ENCODE measurements at places on chromosomes 2 and 18.
A peak's percentile ranks its signal among the peaks of the same experiment; 100 is the strongest.

DNA sequence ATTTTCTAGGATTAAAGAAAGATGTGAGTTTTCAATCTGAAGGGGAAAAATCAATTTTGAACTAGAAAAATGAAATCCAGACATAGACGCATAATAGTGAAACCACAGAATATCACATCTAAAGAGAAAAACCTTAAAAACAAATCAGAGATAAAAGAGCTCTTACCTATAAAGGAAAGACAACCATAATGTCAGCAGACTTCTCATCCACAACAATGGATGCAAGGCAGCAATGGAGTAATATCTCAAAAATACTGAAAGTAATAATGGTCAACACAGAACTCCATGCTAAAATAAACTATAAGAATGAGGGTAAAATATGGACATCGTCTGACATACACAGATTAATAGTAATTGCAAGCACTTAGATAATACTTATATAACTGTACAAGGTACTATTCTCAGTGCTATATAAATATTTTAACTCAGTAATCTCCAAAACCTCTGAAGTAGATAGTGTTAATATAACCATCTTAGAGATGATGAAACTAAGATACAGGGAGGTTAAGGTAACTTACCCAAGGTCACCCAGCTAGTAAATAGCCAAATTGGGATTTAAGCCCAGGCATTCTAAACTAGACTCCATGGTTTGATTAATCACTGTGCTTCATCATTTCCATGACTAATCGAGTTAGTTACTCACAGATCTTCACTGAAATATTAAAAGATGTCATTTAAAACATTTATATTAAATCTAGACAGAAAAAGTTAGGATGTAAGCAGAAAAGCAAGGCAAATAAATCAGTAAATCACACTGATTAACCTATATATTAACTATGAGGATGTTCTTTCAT, 89.4 kb upstream of the SPTBN1 start:
- no peak for DNase-seq

GRCh38 chr2:50438259-50438658, 593.7 kb downstream of the NRXN1 start:
- DNase-seq, result no peak

- no peak for DNase-seq
These were observed 172.0 kb downstream of the LOXHD1 start for GRCh38 chr18:46484971-46485370.

DNA sequence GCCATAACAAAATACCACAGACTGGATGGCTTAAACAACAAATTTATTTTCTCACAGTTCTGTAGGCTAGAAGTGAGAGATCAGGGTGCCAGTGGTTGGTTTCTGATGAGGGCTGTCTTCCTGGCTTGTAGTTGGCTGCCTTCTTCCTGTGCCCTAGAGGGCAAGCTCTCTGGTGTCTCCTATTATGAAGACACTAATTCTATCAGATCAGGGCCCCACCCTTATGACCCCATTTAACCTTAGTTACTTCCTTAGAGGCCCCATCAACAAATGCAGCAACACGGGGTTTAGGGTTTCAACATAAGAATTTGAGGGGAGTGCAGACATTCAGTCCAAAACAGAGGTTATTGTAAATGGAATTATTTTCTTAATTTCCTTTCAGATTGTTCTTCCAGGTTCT, 22.9 kb downstream of the CYP27A1 start:
- no peak for DNase-seq

GRCh38 chr18:5444847-5445246, 99.0 kb downstream of the EPB41L3 start:
- DNase-seq, result no peak

DNA sequence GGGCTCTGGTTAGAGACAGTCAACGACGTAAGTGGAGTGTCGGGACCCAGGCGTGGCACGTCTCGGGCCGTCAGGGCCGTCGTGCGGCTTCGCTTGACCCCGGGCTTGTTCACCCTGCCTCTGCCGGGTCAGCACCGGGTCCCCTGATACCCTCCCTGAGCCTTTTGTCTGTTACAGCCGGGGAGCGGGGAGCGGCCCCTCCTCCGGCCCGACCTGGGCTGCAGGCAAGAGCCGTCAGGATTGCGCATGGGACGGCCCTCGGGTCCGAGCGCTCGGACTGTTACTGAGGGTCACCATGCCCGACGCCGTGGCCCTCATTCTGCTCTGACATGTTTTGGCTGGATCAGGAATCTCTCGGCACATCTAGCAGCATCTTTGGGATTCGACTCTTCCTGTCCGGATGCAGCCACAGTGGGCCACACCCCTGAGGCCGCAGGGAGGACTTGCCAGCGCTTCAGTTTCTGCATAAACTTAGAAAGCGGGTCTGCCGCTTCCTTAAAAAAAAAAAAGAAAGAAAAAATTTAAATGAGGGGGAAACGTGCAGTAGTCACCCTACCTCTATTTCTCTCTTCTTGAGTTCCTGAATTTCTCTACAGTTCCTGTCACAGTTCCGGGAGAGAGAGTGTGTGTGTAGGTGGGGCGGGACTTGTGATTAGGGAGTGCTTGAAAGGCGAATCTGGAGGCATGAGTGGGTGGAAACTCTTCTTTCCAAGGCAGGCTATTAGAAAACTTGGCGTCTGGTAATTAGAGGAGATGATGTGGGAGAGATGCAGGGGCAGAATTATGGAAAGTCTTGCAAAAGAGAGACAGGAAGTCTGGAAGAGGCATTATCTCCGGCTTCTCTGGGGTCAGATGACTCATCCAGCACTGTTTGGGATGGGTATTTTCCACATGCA, 909 bp downstream of the TMEM87B start:
- peak; percentile 47 for DNase-seq

DNA sequence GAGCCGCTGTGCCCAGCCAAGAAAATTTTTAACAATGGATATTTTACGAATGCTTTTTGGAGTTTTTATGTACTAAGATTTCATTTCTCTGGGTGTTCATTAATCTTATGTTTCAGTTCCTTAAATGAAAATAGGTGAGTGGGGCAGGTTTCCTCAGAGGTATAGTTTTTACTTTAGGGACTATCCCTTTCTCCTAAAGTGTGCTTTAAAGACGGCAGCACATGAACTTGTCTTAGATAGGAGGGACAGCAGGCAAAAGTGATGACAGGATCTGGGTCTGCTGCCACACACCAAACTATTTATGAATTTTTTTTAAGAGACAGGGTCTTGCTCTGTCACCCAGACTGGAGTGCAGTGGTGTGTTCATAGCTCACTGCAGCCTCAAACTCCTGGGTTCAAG, 8.0 kb upstream of the REL start:
- no peak for DNase-seq

GRCh38 chr2:37880551-37880950, 44.5 kb upstream of the RMDN2 start:
- no peak for DNase-seq

DNA sequence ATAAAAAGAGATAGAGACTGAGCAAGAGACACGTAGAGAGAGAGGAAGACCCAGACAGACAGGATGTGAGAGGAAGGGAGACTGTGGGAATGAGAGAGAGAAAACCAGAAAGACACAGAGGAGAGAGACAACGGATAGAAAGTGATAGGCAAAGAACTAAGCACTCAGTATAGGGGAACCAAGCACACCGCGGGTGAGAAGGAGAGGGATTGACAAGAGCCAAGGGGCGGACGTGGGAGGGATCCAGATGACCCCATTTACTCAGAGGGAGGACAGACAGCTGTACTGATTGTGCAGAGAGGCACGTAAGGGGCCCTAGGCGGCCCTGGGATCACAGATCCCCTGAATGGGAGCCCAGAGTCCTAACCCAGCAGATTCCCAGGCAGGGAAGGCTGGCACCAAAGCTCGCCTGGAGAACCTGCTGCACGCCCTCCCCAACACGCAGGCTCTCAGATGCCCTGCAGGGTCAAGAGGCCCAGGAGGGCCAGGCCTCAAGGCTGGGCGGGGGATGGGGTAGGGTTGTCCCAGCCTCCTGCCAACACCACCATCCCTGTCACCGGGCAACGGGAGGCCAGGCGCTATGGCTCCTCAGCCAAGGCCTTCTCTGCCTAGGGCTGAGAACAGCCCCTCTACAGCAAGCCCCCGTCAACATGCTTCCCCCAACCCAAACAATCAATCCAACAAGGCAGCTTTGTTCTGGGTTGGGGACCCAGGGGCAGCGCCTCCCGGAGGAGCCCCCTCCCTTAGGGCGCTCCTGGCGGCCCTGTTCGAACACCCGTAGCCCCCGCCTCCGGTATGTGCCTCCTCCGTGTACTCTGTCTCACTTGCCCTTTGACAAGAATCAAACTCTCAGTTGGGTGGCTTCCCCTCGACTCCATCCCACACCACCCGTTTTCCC, 579 bp downstream of the LOXL3 start:
- no peak for DNase-seq

DNA sequence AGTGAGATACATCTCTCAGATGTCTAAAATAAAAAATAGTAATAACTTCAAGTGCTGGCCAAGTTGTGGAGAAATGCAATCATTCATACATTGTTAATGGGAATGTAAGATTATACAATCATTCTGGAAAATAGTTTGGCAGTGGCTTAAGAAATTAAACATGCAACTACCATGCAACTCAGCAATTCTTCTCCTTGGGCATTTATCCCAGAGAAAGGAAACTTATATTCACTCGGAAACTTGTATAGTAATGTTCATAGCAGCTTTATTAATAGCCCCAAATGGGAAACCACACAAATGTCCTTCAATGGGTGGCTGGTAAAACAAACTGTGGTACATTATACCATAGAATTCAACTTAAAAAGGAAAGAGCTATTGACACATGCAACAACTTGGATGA, 274.0 kb upstream of the SPRED2 start:
- DNase-seq, result no peak

- no peak for DNase-seq
These were observed 140.9 kb upstream of the TANK start for GRCh38 chr2:161019311-161019710.

GRCh38 chr2:218172845-218173244, 6.1 kb upstream of the CXCR1 start:
- no peak for DNase-seq

DNA sequence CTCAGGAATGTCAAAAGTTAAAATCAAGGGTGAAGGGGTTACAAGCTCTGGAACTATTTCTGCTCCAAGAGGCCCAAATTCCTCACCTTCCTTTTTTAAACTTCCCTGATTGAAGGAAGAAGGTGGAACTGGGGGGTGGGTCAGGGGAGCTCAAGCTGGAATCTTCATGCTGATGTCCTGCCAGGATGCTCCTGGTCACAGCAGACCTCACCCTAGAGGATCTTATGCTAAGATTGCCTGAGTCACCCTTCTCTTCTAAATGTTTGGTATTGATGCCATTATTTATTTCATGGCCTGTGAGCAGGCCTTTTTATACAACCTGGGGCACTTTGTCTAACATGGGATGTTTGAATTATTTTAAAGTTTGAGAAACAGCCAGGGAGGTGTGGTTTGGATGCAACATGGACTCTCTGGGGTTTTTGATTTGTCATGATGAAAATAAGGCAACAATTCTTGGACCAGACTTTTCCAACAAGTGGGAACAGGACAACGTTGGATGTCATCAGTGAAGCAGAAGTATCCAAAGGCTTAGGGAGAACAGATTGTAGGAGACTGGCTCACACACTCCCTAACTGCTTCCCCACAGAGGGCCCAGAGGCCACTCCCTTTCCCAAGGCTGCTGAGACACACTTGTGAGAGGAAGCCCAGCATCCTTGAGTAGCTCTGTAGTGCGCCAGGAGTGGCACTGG, 420.2 kb upstream of the MEX3C start:
- no peak for DNase-seq

DNA sequence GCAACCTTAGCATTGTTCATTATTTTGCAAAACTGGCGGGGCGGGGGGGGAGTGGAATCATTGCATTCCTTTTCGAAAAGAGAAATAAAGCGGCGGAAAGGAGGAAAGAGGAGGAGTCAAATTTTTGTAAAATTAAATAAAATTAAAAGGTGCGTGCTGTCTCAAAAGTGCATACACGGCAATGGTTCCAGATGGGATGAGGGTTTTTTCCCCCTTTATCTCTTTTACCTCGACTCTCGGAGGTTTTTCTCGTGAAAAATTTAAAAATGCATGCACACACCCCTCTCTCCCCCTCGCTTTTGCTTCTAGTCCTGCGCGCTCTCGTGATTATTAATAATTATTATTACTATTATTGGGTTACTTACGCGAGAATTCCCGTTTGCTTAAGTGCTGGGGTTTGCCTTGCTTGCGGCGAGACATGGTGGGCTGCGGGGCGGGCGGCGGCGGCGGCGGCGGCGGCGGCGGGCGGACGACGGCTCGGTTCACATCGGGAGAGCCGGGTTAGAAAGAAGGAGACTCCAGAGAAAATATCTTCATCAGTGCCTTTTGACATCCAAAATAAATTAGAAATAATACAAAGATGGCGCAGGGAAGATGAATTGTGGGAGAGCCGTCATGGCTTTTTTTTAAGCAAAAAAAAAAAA, 481 bp downstream of the BCL11A start:
- DNase-seq, result no peak

- no peak for DNase-seq
These were observed 46.1 kb upstream of the GPC1 start for GRCh38 chr2:240389302-240389805.

DNA sequence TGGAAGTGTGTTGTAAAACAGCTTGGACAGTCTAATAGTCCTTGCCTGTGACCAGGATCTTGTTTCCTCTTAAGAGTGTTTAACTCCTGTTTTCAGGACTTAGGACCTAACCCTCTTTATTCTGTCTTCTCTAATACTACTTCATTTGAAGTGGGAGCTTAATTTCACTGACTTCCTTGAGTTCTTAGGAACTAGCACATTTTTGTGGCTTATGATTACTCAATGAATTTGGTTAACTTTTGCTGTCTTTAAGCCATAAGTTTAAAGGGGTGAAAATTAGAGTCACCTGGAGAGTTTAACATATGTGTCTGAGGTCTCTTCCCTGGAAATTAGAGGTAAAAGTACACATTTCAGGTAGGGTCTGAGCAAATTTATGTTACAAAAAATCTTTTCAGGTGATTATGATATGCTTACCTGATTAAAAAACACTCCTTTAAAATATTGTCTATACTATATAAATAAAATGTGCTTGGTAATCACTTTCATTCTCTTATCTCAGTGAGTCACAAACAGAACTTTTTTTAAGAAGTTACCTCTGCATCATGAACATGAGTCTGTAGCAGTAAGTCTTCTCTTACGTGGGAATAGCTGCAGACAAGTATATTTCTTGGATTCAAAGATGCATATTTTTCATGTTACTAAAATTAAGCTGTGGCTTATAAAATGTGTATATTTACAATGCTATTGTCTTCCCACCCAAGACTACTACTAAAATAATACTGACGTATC, 52.7 kb downstream of the ATP9B start:
- no peak for DNase-seq

- DNase-seq, result no peak
These were observed 20.8 kb upstream of the LYPD1 start for GRCh38 chr2:132690664-132691303.

DNA sequence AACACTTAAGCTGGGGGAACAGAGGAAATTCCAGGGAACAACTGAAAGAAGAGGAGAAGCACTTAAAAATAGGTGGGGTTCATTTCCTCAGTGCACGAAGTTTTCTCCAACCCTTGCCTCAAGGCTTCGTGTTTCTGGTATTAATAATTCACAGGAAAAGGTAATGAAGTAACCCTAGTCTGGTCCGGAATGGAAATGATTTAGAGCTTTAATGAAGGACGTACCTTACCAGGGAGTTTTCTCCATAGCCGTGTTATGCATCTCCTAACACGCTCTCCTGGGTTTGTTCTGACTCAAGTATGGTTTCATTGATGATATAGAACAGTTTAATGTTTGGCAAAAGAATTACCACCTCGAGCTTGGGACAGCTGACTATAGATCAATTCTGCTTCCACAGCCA, 214.2 kb downstream of the MTX2 start:
- no peak for DNase-seq

- DNase-seq, result no peak
These were observed 40.4 kb downstream of the SYT4 start for GRCh38 chr18:43236921-43237320.

- no peak for DNase-seq
These were observed 170.2 kb downstream of the TPGS2 start for GRCh38 chr18:36658611-36659010.

- DNase-seq, result no peak
These were observed 11.6 kb upstream of the SDC1 start for GRCh38 chr2:20236496-20236895.

Data from Panc1 (cell line).